Gastroesophageal sphincter (tissue), 4 donors: ENCODE measurements at places on chromosomes 16 and 17. TPM values are rescaled to one million over a fixed set of nuclear protein-coding genes. Genes with fewer than 3 reads are reported as not detected.

GRCh38 chr16:1283996-1284616, 25.3 kb upstream of the UBE2I start:
- ATAC-seq, result no peak

TMEM235 gene
- not detected for total RNA-seq

TAT gene
- not detected for total RNA-seq

MYH3 gene
- 0.87 TPM for total RNA-seq

GRCh38 chr17:77675816-77676215, 282.7 kb upstream of the TNRC6C start:
- no peak for ATAC-seq

UBE2G1 gene
- 60.6 TPM for total RNA-seq

GRCh38 chr17:70314506-70314905, 145.2 kb downstream of the KCNJ2 start:
- ATAC-seq, result no peak

DNA sequence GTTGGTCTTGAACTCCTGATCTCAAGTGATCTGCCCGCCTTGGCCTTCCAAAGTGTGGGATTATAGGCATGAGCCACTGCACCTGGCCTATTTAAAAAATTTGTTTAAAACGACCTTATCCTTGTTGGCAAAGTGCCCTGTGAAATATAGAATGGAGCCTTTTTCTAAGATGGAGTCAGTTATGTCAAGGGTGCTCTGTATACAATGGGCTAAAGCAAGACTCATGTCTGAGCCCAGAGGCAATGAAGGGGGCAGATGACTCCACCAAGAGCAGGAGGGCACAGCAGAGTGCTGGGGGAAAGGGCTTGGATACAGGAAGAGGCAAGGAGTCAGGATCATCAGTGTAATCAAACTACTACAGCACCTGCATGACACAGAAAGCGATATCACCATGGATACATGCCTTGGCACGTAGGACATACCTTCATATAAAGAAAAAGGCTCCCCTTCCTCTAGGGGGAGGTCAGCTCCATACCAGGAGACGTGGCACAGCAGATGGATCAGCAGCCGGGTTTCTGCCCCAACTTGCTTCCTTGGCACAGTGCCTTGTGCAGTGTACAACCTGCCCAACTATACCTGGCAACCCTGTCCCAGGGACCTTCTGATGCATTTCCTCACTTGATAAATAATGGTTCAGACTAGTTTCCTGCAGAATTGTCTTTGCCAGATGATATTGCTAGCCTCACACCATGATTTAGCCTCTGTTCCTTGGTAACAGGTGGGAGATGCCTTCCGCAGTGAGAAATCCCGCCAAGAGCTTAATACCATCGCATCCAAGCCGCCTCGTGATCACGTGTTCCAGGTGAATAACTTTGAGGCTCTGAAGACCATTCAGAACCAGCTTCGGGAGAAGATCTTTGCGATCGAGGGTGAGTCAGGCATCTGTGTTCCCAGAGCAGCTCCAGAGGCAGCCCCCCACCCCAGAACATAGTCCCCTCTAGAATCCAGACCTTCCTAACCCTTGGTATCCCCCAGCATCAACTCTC, 15.3 kb downstream of the ITGAM start:
- ATAC-seq, result no peak

WNT3 gene
- 1.3 TPM for total RNA-seq

TEX14 gene
- 0.13 TPM for total RNA-seq

- ATAC-seq, result no peak
Observed at GRCh38 chr16:87496447-87496801, 3.6 kb upstream of the ZCCHC14 start.

NPLOC4 gene
- 56.3 TPM for total RNA-seq

ETV4 gene
- 0.96 TPM for total RNA-seq

GRCh38 chr16:9107025-9107970, 15.9 kb downstream of the HAPSTR1 start:
- ATAC-seq, result no peak

C1QL1 gene
- 7.1 TPM for total RNA-seq

CNTNAP4 gene
- 0.13 TPM for total RNA-seq

DNA sequence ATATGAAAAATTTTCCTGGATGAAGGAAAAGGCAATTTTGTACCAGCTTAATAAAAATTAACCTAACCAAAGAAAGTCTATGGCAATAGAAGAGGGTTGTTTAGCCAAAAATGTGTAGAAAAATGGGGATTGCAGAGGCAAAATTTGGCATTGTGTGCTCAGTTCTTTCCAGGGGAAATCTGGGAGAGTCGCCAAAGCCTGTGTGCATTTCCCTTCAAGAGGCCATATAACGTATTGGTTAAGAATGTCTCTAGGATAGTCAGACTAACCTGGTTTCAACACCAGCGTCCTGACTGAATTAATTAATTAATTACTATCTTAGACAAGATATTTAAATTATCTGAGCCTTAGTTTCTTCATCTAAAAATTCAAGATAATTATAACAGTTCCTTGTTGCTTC, 44.8 kb upstream of the HLF start:
- no peak for ATAC-seq

GRCh38 chr17:31724619-31725018, 134.4 kb downstream of the COPRS start:
- no peak for ATAC-seq

CCL4 gene
- total RNA-seq, result 1.4 TPM

DNA sequence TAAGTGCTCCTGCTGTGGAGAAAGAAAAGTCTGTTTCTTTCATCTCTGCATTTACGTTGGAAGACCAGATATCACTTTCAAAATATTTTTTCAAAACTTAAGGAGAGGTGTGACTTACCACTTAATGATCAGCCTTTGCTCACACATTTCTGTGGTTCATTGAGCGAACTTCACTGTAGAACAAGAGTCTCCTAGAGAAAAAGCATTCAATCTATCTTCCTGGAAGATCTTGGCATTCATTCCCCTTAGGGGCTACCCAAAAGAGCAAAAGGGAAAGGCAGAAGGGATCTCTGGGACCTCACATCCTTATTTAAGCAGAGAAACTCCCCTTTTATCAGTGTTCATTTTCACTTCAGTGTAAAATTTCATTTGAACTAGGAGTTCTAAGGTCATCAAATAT, 61.2 kb downstream of the HS3ST3A1 start:
- no peak for ATAC-seq

GRCh38 chr16:23420011-23420410, 33.0 kb downstream of the COG7 start:
- ATAC-seq, result no peak

DNA sequence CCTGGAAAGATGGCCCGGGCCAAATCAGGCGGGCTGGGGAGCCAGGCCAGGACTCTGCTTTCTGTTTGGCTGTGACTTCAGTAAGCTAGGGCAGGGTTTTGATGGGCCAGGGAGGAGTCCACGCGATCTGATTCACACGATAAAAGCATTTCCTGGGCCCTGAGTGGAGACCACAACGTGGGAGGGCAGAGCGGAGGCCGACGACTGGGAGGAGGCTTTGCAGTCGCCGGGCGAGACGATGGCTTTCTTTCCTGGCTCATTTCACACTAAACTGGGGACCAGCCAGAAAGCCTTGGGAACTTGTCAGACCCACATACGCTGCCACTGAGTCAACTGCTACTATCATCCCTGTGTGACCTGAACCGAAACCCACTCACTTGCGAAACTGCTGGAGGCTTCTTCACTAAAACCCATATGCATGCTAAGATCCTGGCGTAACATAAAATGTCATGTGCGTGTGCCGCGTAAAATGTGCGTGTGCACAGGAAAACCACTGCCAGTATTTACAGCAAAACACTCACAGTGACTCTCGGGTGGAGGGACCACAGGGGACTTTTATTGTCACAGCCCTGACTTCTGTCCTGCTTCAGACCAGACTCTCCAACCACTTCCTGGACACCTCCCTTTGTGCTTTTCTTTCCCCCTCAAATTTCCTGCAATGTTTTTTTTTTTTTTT, 14.2 kb upstream of the RHBDF2 start:
- peak; percentile 88 for ATAC-seq

HBQ1 gene
- not detected for total RNA-seq

TEKT5 gene
- not detected for total RNA-seq

HAGHL gene
- 1.1 TPM for total RNA-seq

KRTAP2-2 gene
- total RNA-seq, result not detected

RND2 gene
- 1.5 TPM for total RNA-seq

GRCh38 chr16:22353933-22354541, 20.4 kb downstream of the CDR2 start:
- ATAC-seq, result no peak

ATP6V0D1 gene
- 94.2 TPM for total RNA-seq

DNA sequence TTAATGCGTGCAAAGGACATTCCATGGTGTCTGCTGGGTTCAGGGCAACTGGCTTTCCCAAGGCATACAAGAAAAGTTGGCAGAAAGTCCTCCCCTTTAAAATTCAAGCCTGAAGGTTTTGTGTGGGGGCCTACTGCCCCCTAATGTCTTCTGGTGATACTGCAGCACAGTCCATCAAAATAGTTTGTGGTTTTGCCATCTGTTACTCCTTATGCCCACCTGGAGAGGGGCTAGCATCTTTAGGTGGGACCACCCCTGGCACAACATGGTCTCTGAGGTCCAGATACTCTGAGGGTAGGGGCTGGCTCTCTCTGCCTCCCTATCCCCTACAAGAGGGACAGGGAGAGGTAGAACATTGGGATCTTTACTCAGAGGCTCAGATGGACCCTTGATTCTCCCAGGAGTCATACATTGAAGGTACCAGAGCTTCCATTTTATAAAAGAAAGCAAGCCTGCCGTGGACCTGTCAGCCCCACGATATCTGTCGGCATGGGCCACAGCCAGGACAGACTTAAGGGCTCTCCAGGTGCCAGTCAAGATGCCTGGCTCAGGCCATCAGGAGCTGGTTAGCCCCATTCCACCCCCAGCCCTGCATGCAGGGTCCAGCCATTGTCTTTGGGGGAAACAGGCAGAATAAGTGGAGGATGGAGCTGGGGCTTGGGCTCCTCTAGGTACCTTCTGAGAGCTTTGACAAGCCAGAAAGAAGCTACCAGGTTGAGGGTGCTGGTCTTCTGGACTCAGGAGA, 6.3 kb downstream of the ESRP2 start:
- ATAC-seq, result peak; percentile 56

GRCh38 chr16:63978240-63978639, 1143.6 kb downstream of the CDH11 start:
- no peak for ATAC-seq

DNA sequence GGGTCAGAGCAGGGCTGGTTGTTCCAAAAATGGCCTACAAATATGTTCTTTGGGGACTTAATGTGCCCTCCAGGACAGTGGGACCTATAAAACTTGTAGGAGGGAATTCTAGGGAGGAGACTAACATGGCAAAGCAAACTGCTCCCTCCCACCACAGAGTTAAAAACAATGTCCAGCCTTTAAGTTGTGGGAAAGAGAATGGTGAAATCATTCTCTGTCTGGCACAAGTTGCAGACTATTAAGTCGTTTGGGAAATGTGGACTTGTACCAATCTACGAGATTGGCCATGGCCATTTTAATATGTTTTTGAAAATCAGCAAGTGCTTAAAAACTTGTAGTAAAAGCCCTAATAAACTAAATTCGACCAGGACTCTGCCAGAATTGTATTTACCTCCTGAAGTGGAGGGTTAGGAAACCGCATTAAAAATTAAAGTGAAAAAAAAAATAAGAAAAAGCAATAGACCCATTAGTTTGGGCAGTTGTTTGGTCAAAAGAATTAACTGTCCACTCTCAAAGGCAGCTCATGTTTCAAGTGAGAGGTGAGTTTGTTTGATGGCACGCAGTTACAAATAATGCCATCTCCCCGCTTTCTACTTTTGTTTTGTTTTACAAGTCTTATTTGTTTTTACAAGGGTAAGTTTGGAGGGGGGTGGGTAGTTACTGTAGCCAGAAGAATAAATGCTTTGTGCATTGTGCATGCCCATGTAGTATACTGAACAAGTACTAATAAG, 32.4 kb downstream of the ANKFN1 start:
- ATAC-seq, result no peak

DHX58 gene
- 11.3 TPM for total RNA-seq

GRCh38 chr17:70230850-70231640, 61.7 kb downstream of the KCNJ2 start:
- no peak for ATAC-seq

- no peak for ATAC-seq
Observed at GRCh38 chr17:74295625-74296547, 21.9 kb downstream of the DNAI2 start.

GRCh38 chr17:50218771-50219315, 17.4 kb upstream of the COL1A1 start:
- no peak for ATAC-seq

GRCh38 chr16:31357324-31358109, 2.5 kb downstream of the ITGAX start:
- no peak for ATAC-seq

- no peak for ATAC-seq
Observed at GRCh38 chr17:69874175-69874670, 200.8 kb upstream of the KCNJ16 start.

- ATAC-seq, result no peak
Observed at GRCh38 chr17:1050246-1050995, 53.5 kb downstream of the TIMM22 start.

SOX9 gene
- total RNA-seq, result 5.4 TPM

DNA sequence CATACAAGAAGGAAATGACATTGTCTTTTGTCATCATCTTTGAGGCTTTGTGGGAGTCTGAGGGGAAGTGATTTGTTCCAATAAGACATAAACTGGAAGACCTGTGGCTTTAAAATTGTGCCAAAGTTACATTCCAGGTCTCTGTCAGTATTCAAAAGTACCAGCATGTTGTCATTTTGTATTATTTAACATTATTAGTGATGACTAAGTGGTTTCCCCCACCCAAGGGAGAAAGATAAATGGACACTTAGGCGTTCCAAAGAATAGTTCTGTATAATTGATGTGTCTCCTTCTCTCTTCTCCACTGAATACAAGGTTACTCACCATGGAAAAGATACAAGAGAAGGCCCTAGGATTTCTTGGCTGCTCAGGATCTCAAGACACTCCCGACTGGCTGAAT, 3.8 kb downstream of the CFAP97D1 start:
- no peak for ATAC-seq

BCKDK gene
- total RNA-seq, result 42.6 TPM

DNA sequence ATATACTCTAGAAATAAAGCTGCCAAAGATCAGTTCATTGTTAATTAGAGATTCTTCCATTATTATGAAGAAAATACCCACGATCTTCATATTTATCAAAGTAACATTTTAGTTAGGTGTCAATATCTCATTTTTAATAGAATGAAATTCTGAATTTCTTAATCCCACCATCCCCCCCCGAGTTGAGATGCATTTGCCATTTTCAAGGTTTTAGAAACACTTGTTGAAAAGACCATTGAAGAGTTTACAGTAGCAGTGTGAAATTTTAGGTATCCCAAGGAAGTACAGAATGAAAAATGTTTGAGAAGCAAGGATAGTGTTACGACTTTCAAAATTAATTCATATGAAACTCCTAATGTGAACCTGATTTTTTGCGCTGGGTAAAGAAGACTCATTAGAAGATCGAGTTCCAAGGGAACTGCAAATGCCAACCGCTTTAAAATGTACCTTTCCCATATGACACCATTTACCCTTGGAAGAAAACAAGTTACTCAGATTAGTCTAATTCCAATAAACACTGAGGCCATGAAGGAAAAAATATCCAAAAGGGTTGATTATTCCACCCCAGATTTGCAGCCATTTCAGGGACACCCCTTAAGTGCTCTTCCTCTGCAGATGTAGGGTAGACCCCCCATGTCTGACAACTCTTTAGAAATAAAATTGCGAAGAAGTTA, 731 bp downstream of the IKZF3 start:
- ATAC-seq, result no peak

- no peak for ATAC-seq
Observed at GRCh38 chr17:44334727-44335126, 10.1 kb upstream of the SLC25A39 start.

NDUFB10 gene
- total RNA-seq, result 400 TPM

GPRC5B gene
- total RNA-seq, result 11.5 TPM
